ENCODE measurements at places on chromosomes 11 and 22.

DNA sequence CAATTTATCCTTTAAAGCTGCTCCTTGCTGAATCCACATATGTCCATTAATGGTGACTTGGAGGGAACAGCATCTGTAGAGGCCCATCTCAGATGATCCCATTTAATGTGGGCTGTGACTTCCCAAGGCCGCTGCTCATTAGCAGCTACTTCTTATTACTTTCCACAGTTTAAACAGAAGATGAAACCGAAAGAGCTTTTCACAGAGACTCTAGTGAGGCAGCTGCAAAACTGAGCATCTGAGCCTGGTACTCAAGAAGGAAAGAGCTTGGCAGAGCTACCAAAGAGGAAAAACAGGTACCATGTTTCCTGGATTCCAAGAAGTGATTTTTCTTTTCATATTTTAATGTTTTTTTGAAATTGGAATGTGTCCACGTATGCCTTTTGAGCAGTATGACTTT, 110.5 kb upstream of the NARS2 start:
- no peak for DNase-seq

- no peak for DNase-seq
Observed at GRCh38 chr11:46898396-46899095, 19.8 kb downstream of the LRP4 start.

GRCh38 chr11:120318906-120319305, 6.2 kb upstream of the TLCD5 start:
- no peak for DNase-seq

GRCh38 chr22:19710769-19711106, 3.6 kb upstream of the SEPTIN5 start:
- no peak for DNase-seq

DNA sequence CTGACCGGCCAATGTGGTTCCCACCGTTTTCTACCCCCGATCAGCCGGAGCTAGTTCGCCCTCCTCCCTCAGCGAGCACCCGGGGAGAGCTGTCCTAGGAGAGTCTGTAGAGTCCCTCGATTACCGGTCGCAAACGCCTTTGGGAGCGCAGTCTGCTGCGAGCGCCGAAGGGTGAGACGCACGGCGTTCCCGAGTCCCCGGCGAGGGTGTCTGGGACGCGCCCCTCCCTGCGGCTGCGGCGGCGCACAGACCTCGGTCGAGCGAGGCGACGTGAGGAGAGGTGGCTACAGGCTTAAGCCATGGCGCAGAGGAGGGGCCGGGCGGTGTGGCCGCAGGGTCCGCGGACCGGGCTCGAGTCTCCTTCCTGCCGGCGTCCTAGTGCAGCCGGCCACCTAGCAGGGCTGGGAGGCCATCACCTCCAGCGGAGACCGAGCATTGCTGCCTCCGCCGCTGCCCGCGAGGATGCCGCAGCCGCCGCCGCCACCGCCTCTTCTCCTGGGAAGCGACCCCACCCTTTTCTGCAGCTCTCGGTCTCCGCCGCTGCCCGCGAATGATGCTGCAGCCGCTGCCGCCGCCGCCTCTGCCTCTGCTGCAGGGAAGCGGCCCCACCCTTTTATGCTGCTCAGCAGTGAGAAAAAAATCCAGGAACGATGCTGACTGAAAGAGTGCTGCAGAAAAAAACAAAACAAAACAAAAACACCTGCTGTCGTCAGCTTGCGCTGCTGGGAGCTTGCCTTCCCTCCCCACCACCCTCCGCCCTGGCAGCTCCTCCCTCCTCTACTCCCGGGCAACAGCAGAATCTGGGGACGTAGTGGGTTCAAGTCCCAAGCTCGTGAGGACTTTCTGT, at the start of gene MAP6:
Gene MAP6 (minus strand): TSS at position 588 of the 847 bp plus-strand sequence. CDS start 669 bp downstream, outside the sequence.
- no peak for DNase-seq

DNA sequence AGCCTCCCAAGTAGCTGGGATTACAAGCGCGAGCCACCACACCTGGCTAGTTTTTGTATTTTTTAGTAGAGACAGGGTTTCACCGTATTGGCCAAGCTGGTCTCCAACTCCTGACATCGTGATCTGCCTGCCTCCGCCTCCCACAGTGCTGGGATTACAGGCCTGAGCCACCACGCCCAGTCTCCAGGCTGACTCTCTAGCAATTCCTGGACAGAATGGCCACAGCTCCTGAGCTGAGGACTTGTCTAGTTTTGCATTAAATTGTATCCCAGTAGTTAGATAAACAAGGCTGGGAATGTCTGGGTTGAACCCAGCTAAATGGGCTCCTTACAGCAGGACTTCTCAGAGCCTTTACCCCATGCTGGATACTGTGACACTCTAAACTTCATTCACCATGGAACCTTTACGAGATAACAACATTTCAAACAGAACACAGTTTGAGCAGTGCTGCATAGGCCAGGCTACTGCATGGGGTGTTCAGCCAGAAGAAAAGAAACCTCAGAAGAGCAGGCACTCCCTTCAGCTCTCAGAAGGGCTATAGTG, 13.9 kb upstream of the MOGAT2 start:
- no peak for DNase-seq

GRCh38 chr11:104704146-104704830, 194.0 kb downstream of the CASP12 start:
- DNase-seq: no peak

- no peak for DNase-seq
Observed at GRCh38 chr11:44018127-44018521, 29.7 kb upstream of the ACCSL start.

DNA sequence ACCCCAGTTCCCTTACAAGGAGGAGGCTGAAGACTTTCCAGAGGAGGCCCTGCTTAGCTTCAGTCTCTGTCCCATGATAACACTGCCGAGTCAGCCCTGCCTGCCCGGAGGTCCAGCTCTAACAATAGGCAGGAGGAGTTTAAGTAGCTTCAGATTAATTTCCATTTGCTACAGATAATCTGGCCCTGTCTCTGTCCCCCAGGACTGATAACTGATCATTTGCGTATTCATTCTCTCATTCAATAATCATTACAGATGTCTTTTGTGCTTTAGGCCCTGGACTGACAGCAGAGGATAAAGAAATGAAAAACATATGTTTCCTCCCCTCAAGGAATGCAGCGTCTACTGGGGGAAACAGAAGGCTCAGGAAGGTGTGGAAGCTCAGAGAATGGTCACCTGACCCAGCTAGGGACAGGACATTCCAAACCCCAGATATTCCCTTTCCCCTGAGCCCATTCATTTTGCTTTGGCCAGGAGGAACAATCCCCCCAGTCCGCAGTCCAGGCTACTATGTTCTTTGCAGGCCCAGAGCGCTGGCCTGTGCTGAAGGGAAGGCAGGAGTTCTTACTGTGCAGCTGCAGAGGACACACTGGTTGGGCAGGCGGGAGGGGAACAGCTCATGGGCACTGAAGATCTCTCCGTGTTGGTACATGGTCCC, 20.8 kb downstream of the CHRDL2 start:
- DNase-seq: no peak

All from activated CD4-positive, alpha-beta T cell treated with anti-CD3 and anti-CD28 coated beads, Interleukin-2, amount 50 U/mL, for 1 hour (primary cell).